ENCODE measurements at places on chromosomes 7 and 10.

DNA sequence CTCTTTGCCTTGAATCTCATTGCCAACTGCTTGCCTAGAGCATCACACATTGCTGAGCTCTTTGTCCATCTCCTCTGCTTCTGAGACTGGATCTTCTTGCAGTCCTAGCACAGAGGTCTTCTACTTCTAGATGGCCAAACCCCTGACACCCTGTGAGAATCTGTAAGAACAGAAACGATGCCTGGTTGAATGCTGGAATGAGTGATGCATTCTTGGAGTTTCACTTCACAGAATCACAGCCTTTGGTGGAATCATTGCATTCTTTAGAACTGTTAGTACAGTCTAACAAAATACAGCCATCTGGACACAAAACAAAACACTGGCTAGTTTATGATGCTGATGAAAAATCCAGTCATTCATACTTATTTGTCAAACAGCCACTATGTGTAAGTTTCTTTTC is 141.7 kb upstream of the ITGB1 start:
- no peak for DNase-seq

DNA sequence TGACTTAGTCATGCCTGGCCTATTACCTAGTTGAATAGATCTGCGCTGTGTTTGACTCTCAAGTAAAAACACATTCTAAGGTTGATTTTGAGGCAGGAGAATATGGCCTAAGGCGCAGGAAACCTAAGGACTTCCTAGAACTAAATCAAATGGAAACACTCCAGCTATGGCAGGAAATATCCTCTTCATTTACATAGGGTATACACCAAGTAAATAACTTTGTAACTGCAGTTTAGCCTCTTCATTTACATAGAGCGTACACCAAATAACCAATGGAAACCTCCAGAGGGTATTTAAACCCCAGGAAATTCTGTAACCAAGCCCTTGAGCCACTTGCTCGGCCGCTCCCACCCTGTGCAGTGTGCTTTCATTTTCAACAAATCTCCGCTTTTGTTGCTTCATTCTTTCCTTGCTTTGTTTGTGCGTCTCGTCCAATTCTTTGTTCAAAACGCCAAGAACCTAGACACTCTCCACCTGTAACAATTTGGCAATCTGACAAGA is 35.6 kb upstream of the XRCC2 start:
- DNase-seq = no peak

- no peak for DNase-seq
Measured at GRCh38 chr7:69564454-69565417, 33.5 kb upstream of the AUTS2 start.

DNA sequence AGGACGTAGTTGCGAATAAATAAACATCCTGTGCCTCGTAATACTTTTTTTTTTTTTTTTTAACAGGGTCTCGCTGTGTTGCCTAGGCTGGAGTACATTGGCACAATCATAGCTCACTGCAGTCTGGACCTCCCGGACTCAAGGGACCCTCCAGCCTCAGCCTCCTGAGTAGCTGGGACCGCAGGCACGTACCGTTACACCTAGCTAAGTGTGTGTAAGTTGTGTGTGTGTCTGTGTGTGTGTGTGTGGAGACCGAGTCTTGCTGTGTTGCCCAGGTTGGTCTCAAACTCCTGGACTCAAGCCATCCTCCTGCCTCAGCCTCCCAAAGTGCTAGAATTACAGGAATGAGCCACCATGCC is 573 bp upstream of the PON2 start:
- DNase-seq = no peak

GRCh38 chr7:145082366-145083161 is 246.7 kb upstream of the TPK1 start:
- DNase-seq = no peak

- no peak for DNase-seq
Measured at GRCh38 chr10:24528946-24529345, 194.7 kb downstream of the ARHGAP21 start.

DNA sequence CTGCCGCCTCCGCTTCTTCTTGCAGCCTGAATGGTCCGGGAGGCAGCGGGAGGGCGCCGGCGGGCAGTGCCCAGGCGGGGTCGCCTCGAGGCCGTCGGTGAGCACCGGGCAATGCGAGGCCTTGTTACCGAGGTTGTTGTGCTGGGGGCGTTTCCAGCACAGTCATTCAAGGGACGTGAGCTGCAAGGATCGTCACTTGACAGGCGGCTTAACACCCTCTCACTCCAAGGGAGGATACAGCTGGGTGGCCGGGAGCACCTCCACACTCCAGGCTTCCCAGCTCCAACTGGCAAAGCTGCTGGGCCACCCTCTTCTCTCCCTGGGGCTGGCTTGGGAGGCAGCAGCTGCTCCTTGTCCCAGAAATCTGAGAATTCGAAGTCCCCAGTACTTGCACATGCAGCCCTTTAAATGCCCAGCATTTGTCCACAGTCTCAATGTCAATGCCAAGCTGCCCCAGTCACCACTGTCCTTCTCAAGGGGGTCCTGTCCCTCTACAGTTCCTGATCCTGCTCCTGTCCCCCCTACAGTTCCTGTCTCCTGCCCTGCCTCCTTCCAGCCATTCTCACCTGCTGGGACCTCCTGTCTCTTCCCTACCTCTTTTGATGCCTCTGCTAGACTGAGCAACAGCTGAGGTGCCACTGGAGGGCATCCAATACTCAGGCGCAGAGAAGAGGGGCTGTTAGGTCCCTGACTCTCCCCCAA is 4.4 kb upstream of the HOXA11 start:
- DNase-seq = no peak

DNA sequence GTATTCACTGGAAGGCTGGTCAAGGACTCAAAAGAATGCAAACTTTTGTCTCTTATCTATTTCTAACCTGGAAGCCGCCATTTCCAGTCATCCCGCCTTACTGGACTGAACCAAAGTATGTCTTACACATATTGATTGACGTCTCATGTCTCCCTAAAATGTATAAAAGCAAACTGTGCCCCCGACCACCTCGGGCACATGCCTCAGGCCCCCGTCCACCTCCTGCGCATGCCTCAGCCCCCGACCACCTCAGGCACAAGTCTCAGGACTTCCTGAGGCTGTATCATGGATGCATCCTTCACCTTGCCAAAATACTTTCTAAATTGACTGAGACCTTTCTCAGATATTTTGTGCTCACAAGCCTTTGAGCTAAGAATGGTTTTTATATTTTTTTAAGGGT is 148.6 kb downstream of the PTPRN2 start:
- DNase-seq = no peak

GRCh38 chr10:23063045-23063972 is 32.1 kb upstream of the MSRB2 start:
- DNase-seq = no peak

- no peak for DNase-seq
Measured at GRCh38 chr7:69738396-69738951, 140.2 kb downstream of the AUTS2 start.

GRCh38 chr7:120030876-120031275 is 242.1 kb upstream of the KCND2 start:
- DNase-seq = no peak

DNA sequence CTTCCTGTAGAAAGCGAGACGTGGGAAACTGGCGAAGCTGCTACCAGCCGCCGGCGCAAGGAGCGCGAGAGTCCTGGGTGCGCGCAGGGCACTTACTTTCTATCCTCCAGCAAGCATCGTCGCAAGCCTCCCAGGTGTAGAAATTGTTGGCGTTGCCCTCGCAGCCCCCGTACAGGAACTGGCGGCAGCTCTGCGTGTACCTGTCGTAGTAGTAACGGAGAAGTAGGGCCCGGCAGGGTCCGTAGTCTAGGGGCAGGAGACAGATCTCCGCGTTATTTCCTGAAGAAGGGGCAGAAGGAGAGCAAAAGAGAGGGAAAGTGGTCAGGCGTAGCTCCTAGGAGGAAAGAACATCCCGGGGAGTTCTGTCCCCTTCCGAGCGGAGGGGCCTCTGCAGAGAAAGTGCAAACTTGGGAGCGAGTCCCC is 501 bp downstream of the TFPI2 start:
- no peak for DNase-seq

- no peak for DNase-seq
Measured at GRCh38 chr7:28703037-28703765, 254.9 kb downstream of the TRIL start.

GRCh38 chr10:69800665-69801064 is 1.0 kb upstream of the COL13A1 start:
- DNase-seq = no peak
